ENCODE measurements at places on chromosomes 4 and X. TPM values are rescaled to one million over a fixed set of nuclear protein-coding genes. Genes with fewer than 3 reads are reported as not detected.

Gene SUPT20HL2
- not detected for total RNA-seq

Gene GAGE2A
- total RNA-seq, result not detected

Gene KLHL13
- total RNA-seq, result 36.2 TPM

Gene CSAG2
- not detected for total RNA-seq

Gene RS1
- total RNA-seq, result 39.0 TPM

Gene CD38
- 2.5 TPM for total RNA-seq

Gene GPRIN3
- total RNA-seq, result 33.2 TPM

Gene SMAD1
- total RNA-seq, result 44.1 TPM
